ENCODE measurements at places on chromosomes 1 and 21.
A peak's percentile ranks its signal among the peaks of the same experiment; 100 is the strongest.

GRCh38 chr1:8363186-8363766, 45.4 kb downstream of the SLC45A1 start:
- no peak for DNase-seq

- no peak for DNase-seq
Measured at GRCh38 chr1:2874207-2874606, 72.7 kb upstream of the TTC34 start.

DNA sequence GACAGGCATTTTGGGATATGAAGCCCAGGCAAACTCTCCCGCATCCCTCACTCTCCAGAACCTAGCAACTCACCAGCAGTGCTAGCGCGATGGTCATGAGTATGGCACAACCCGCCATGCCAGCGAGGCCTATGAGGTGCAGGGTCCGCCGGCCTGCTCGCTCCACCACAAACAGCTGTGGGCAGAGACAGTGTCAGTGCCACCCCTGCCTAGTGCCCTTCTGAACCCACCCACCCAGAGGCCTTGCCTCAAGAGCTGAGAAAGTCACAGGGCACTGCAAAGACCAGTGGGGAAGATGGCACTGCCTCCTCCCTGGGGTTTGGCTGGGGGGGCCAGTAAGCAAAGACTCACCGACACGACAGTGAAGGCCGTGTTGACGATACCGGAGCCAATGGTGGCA, 29.8 kb downstream of the SLC2A1 start:
- DNase-seq = no peak

GRCh38 chr1:78526496-78526895, 35.7 kb downstream of the PTGFR start:
- DNase-seq = no peak

DNA sequence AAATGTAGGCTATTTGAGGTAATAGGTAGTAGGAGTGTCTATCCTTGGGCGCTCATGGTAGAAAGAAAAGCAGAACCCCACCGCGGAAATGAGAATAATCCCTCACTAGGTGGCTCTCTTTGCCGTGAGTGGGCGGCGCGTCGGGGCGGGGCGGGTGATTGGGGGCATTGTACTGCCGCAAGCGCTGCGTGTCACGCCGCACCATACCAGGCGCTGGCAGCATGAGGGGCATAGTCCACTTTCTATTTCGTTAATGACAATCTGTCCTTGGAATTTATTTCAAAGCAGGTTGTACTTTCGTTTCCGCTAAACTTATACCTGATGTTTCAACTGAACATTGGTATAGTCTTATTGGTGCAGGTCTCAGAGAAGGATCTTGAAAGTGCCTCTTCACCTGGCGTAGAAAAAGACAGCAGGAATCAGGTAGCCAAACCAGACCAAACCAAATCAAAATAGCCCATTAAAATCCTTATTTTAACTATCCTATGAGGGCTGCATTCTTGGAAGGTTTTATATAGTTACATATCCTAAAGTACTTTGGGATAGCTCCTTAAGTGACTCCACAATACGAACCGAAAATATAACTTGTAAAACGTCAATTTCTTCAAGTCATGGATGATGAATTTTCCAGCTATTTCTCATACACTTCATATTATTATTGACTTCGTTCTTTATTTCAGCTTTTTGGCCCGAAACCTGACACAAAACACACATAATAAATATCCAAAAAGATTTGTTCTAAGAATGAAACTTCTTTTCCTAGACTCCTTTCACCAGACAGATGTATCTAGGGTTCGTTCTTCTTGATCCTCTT, 1.9 kb upstream of the SMG7 start:
- peak; percentile 61 for DNase-seq

- peak; percentile 99 for DNase-seq
Measured at GRCh38 chr1:228374711-228375577, 31.7 kb downstream of the TRIM11 start.

DNA sequence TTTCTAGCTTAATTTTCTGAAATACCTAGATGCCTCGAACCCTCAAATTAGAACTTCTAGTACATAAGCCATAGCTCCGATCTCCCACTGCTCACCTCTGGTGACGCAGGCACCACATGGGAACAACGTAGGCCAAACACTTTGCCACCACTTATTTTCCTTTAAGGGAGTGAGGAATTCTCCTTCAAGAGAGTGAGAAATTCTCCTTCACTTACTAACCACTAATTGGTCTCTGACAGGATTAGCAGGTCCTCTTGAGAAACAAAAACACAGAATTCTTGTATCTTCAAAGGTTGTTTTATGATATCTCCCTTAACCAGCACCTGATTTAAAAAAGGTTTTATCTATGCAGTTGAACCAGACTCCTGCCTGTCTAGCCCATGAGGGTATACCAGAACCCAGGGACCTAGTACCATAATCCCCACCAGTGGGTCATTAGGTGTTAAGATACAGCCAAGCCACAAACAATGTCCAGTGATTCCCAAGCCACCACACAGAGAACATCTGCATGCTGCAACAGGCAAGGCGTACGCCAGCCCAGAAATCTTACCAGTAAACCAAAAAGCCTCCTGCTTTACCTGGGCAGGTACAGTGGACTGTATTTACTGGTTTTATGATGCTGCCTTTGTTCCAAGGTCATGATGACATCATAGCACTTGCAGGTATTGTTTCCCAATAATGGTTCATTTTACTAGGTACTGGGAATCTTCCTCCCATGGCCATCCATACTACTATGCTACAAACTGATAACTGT, 20.3 kb upstream of the CXADR start:
- peak; percentile 61 for DNase-seq

DNA sequence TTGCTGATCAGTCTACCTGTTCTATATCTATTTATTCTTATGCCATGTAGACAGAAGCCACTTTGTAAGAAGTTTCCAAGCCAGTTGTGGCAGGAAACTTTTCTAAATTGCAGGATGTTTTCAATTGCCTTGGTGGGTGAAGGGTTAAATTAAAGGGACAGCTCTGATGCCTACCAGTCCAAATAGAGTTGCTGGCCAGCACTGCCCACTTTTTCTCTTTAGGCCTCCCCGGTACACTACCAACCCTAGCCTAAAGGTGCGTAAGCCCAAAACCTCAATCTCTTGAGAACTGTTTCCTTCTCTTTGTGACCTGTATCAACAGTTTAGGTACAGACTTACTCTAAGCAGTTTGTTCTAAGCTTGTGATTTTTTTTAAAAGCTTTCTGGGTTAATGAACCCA, 15.5 kb downstream of the SUSD4 start:
- DNase-seq = no peak

All from fibroblast of mammary gland (primary cell).